ENCODE measurements at places on chromosomes 7 and 10.

GRCh38 chr7:35780070-35780469 lies 20.8 kb upstream of the SEPTIN7 start:
- DNase-seq = no peak

GRCh38 chr10:105674448-105674847 lies 1033.4 kb downstream of the SORCS3 start:
- DNase-seq = peak; percentile 8

DNA sequence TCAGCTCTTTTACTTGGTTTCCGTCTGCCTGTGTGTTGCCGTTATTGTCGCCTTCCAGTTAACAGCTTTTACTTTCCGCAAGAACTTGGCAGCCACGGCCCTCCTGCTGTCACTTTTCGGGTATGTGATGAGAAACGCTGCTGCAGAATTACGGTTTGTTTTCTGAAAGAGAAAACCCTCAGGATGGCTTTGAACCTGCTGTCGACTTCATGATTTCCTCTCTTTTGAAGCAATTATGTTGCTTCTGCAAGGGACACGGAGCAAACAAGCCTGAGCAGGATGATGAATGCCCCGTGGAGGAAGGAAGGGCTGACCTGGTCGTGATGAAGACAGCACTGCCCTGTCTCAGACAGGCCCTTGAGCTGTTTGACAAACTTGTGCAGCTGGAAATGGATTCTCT lies 339.8 kb downstream of the ABCA13 start:
- no peak for DNase-seq

DNA sequence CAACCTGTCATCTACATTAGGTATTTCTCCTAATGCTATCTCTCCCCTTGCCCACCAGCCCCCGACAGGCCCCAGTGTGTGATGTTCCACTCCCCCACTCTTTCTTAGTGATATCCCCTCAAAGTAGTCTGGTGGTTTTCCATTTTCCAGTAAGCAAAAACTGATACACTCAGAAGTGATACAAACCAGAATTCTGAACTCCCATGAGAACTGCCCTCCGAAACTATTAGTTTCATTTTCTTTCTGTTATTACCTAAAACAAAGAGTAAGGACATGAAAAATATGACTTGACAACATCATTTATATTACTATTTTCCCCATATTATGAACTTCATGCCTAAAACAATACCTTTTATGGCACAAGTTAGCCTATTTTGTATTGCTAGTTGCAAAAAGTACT lies 175.0 kb downstream of the OTUD1 start:
- no peak for DNase-seq

DNA sequence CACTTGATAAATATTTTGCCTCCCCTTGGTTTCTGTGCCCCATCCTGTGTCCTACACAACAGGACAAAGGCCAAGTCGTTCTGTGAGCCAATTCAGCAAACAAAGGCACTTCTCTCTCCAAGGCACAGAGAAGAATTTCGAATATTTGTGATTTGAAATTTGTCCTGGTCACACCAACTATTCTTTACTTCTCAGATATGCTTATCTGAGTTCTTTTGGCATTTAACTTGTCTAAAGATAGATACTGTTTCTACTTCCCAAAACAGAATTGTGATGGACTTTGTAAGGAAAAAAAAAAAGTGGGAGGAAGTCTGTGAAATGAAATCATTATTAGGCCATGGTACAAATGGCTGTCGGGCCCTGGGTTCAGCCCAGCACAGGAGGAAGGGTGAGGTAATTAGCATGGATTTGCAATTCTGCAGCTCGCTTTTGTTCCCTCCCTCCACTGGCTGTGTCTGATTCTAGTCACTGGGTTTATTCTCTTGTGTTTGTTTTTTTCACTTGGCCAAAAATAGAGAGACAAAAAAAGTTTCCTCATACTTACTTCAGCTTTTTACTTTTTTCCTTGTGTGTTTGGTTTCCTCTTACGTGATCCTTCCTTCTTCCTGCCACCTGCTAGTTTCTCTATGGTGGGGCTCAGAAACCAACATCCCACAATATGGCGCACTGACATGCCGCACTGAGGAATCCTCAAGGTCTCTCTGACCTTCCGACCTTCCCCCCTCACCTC lies 108.2 kb upstream of the MKLN1 start:
- no peak for DNase-seq
